ENCODE measurements at places on chromosomes 5 and 9. TPM values are rescaled to one million over a fixed set of nuclear protein-coding genes. Genes with fewer than 3 reads are reported as not detected.

DNA sequence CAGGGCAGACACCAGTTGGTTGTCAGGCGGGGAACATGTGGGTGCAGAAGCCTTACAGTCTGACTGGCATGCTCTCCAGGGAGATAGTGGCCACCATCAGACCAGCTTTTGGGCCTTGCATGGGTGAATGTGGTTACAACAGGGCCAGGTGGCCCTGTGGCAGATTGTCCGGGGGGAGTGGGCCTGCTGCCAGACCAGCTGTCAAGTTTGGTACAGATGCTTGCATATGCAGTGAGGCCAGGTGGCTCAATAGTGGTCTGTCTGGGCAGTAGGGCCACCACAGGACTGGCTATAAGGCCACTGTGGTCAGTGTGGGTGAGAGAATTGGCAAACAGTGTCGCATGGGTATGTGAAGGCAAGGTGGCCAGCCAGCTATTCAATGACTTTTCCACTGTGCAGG is 148.7 kb downstream of the FAM174A start:
- H3K36me3 ChIP-seq, result no peaks in the 10 kb centered on the region
- H3K4me1 ChIP-seq, result no peaks in the 10 kb centered on the region

GRCh38 chr5:141411575-141411974 is 1.2 kb upstream of the PCDHGA10 start:
- no peak overlapping the region for H3K27ac ChIP-seq
- H3K36me3 ChIP-seq, result no peaks in the 10 kb centered on the region
- H3K4me3 ChIP-seq, result no peak overlapping the region
- no peak for DNase-seq
- peaks cover 24% of the 10 kb centered on the region for H3K27me3 ChIP-seq
- H3K4me1 ChIP-seq, result no peaks in the 10 kb centered on the region

DNA sequence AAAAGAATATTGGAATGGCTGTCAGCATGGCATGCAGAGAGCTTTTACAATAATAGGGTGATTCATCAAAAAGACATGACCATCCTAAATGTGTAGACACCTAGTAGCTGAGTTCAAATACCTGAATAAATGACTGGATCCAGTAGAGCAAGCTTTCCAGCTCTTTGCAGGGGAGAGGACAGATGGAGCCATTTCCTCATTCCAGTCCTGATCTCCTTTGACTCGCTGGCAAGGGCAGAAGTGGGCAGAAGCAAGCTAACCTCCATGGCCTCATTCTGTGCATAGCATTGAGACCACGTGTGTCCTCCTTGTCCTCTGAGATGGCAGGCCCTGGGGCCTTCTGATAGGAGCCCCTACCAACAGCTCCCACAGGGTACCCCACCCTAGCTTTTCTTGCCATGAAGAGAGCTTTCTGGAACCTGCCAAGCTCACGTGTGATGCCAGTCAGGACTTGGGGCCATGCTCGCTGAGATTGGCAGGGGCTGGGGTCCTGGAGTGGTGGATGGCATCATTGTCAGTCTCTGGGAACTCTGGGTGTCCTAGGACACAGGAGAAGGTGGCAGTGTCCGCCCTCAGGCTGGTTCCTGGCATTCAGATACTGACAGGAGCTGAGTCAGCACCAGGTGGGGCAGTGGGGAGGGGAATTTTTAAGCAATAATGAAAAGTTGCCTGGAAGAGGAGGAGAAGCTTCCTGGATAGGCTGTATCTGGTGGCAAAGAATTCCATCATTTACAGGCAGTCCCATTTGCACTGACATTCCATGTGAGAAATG is 33.6 kb downstream of the WWC1 start:
- H3K4me3 ChIP-seq, result no peak overlapping the region
- no peak for DNase-seq

DNA sequence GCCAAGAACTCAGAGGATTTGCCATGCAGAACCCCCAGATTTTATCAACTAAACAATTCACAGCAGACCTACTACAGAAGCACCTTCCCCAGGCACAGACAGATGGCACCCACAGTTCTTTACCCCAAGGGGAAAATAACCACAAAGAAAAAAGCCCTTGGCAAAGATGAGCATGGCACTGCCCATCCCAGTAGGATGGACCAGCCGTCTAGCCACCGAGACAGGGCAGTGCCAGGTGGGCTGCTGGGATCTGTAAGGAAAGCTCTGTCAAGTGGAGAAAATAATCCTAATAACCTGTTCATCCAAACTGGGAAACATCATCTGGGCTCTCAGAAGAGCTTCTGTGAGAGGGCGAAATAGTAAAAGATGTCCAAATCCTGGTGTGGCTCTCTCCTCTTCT is 130.0 kb downstream of the COL23A1 start:
- H3K27me3 ChIP-seq, result peaks cover 2% of the 10 kb centered on the region
- no peak overlapping the region for H3K4me3 ChIP-seq
- no peak overlapping the region for H3K27ac ChIP-seq
- DNase-seq, result no peak

DNA sequence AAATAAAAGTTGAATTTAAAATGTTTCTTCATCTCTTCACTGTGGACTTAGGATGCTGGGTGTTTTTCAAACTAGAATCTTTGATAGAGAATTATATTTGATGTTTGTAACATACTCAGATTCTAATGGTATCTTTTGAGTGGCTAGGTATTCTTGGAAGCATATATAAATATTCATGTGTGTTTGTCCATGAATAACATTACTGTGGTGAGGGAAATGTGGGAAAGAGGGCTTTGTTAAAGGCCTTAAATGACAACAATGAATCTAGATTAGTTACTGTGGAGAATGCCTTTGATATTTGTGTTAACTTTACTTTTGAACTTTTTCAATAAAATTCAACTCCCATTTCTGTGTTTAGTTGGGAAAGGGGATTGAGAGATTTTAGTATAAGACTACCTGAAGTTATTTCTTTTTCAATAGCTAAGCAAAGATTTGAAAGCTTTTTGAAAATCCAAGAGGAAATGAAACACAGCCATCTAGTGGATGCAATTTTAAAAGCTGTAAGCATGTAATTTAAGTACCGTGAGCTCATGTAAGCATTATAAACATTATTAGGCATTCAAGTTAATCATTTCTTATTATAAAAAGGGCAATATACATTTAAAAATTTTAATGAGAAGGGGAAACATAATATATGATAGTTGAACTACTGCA is 69.6 kb downstream of the CCDC171 start:
- DNase-seq, result peak; percentile 35
- H3K4me3 ChIP-seq, result no peak overlapping the region
- H3K4me1 ChIP-seq, result no peaks in the 10 kb centered on the region
- H3K27ac ChIP-seq, result no peak overlapping the region
- no peaks in the 10 kb centered on the region for H3K27me3 ChIP-seq

DNA sequence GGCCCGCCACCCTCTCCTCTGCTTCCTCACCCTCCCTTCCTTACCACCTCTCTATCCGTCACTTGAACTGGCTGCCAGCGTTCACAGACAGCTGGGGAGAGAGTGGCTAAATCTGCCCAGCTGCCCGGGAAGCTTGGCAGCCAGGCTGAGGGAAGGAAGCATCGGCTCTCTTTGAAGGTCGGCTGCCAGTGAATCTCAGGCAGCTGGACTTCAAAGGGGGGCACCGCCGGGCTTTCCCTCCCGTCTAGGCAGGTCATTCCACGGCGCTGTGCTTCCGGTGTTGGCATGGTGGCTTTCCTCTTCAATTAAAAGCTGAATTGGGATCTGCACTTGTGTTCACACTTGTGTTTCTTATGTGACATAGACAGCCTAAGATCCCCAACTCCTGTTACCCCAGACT is 174.0 kb downstream of the GDNF start:
- H3K27ac ChIP-seq, result peak overlapping the region; percentile 57
- no peaks in the 10 kb centered on the region for H3K27me3 ChIP-seq
- peaks cover 12% of the 10 kb centered on the region for H3K4me1 ChIP-seq
- no peaks in the 10 kb centered on the region for H3K36me3 ChIP-seq
- no peak overlapping the region for H3K4me3 ChIP-seq
- DNase-seq, result peak; percentile 92

- no peak overlapping the region for H3K4me3 ChIP-seq
- peaks cover 26% of the 10 kb centered on the region for H3K4me1 ChIP-seq
- DNase-seq, result peak; percentile 86
Measured at GRCh38 chr5:170597109-170597751, 93.4 kb downstream of the KCNIP1 start.

DNA sequence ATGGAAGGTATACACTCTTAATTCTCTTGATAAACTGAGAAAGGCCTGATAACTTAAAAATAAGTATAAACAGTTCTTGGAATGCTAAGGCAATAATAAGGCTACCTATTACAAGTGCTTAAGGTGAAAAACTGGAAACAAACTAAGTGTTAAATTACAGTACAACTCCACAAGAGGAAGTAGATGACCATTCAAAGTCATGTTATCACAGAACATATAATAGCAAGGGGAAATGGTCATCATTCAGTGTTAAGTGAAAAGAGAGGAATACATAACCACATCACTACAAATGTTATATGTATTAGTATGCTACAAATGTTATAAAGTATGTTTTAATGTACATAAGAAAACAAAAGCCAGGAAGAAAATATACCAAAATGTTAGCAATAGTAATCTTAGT is 135.9 kb downstream of the CCDC192 start:
- H3K27me3 ChIP-seq, result no peaks in the 10 kb centered on the region
- H3K36me3 ChIP-seq, result no peaks in the 10 kb centered on the region
- no peak overlapping the region for H3K27ac ChIP-seq

- no peak overlapping the region for H3K27ac ChIP-seq
- DNase-seq, result peak; percentile 23
- H3K4me1 ChIP-seq, result peaks cover 24% of the 10 kb centered on the region
- peak overlapping the region; percentile 56 for H3K4me3 ChIP-seq
- H3K36me3 ChIP-seq, result no peaks in the 10 kb centered on the region
Measured at GRCh38 chr5:114362197-114362976, 517 bp downstream of the KCNN2 start.

DNA sequence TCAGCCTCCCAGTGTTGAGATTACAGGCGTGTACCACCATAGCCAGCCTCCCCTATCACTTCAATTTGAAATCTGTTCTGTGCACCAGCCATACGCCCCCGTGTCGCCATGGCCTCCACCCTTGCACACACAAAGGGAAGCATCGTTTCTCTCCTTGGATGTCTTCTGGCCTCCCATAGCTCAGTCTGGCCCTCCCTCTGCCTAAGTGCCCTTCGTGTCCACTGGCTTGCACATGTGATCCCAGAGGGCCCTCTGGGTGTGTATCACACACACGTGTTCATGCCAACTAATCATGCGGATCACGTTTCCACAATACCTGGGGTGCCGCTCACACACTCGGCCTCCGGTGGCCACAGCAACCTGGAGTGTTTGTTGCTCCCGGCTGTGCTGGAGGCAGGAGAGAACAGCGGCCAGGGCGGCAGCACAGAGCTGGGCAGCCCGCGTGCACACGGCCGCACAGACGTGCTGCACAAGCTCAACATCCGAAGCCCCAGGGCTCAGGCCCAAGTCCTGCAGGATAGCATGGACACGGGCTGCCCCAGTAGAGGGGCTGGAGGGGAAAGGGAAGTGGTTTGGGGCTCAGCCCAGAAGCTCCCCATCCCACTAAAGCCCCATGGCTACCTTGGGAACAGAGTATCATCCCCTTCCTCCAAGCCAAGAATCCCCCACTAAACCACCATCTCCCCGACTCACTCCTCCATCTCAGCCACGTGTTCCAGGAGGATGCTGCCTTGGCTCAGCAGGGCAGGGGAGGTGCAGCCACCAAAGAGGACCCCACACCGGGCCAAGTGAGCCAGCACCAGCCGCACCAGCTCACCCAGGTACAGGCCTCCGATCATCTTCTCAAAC is 10.9 kb downstream of the HK3 start:
- no peak overlapping the region for H3K27ac ChIP-seq
- H3K4me3 ChIP-seq, result no peak overlapping the region
- H3K4me1 ChIP-seq, result peaks cover 8% of the 10 kb centered on the region
- DNase-seq, result no peak
- no peaks in the 10 kb centered on the region for H3K36me3 ChIP-seq

GRCh38 chr5:38018016-38018415 is 178.2 kb upstream of the GDNF start:
- H3K4me3 ChIP-seq, result no peak overlapping the region
- peaks cover 3% of the 10 kb centered on the region for H3K27me3 ChIP-seq
- no peak for DNase-seq
- peaks cover 4% of the 10 kb centered on the region for H3K4me1 ChIP-seq

DNA sequence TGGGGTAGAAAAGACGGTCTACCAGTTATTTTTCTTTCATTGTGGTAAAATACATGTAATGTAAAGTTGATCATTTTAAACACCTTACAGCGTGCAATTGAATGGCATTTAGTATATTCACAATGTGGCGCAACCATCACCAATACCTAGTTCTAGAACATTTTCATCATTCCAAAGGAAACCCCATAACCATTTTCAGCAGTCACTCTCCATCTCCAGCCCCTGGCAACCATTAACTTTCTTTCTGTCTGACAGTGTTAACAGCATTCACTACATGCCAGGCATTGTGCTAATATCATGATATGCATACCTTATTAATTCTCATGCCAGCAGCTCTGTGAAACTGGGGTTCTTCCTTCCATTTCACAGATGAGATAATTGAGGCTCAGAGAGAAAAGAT is 32.0 kb downstream of the PTGS1 start:
- H3K36me3 ChIP-seq, result no peaks in the 10 kb centered on the region
- no peak for DNase-seq
- H3K27ac ChIP-seq, result no peak overlapping the region
- H3K27me3 ChIP-seq, result no peaks in the 10 kb centered on the region
- no peak overlapping the region for H3K4me3 ChIP-seq
- no peaks in the 10 kb centered on the region for H3K4me1 ChIP-seq

The MED22 gene
- 22.7 TPM for total RNA-seq

The LRRC19 gene
- not detected for total RNA-seq

The PCDH1 gene
- 20.3 TPM for total RNA-seq
